ENCODE measurements at places on chromosomes 3 and 15.

DNA sequence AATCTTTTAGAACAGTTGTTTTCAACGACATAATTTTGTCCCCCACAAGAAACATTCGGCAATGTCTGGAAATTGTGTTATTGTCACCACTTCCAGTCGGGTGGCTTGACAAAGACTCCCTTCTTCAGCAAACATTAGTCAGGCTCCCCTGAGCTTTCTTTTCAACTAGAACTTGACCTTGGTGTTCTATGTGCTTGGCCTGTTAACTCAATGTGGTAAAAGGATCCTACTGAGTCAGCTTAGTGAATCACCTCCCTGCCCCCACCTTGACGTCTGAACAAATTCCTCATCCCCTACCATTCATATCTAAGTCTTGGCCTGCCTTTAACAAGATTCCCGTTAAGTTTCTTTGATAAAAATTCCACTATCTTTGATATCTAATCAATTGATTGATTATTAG, 465.0 kb upstream of the ROBO1 start:
- peak; percentile 87 for DNase-seq

DNA sequence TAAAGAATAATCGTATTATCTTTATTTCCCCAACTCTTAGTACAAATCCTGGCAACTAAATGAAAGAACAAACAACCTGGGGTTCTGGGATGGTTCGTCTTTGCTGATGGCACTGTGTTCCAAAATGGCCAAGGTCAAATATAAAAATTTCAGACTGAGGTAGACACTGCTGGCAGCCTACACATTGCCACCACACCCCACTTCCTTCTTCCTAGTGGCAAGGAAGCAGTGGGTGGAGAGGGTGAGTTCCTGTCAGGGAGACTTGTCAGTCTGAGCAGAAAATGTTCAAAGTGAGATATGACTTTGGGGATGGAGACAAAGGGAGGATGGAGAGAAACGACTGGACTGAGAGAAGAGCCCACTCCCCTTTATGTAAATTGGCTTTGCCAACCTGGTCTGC, 69.6 kb downstream of the LMCD1 start:
- DNase-seq: no peak

GRCh38 chr3:154168998-154169795, 48.0 kb downstream of the ARHGEF26 start:
- no peak for DNase-seq

- no peak for DNase-seq
These were observed 1157.2 kb downstream of the ROBO1 start for GRCh38 chr3:78610462-78611125.

DNA sequence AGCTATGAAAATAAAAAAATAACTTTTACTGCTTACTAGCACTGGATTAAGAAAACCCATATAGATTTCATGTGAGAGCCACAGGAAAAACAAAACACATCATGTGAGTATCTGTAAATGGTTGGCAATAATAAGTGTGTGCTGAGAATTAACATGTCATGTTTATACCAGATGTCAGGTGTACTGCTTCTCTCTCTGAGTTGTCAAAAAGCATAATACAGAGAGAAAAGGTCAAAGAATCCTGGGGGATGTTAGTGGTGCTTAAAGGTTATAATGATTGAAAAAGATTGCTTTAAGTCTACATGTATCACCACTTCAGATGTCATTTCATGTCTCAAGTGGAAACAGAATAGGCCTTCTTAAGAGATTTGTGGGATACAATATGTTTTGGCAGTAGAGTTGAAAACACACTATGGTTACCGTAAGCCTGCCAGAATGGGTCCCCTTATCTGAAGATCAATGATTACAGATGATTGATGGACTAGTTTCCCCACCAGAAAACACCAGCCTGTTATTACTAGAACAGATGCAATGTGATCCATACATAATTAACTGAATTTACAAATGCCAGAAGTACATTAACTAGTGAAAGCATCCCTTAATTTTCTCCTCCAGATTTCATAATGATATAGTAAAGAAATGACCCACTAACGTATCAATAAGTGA, 204.1 kb downstream of the CNTN3 start:
- DNase-seq: no peak

GRCh38 chr15:60758961-60759729, 280.2 kb upstream of the ICE2 start:
- peak; percentile 92 for DNase-seq

GRCh38 chr3:135023996-135024658, 229.1 kb downstream of the EPHB1 start:
- DNase-seq: no peak

Data from fibroblast of pulmonary artery (primary cell).